ENCODE measurements at places on chromosomes 12 and 14.

DNA sequence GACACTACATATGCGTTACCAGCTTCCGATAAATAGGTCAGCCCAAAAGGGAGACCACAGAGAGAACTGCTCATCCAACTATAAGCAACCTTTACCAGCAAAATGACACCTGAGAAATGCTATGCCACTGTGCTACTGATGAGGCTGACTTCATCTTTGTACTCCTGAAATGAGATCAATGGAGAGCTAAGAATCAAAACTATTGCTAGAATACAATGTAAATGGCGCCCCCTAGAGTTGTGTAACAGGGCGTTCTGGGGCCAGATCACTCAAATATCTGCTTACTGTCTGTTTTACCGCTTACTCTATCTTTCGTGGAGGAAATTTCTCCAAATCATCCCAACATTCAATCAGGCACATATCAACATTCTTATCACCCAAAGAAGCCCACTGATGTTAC, 4.6 kb downstream of the ZNF384 start:
- DNase-seq, result peak; percentile 77

DNA sequence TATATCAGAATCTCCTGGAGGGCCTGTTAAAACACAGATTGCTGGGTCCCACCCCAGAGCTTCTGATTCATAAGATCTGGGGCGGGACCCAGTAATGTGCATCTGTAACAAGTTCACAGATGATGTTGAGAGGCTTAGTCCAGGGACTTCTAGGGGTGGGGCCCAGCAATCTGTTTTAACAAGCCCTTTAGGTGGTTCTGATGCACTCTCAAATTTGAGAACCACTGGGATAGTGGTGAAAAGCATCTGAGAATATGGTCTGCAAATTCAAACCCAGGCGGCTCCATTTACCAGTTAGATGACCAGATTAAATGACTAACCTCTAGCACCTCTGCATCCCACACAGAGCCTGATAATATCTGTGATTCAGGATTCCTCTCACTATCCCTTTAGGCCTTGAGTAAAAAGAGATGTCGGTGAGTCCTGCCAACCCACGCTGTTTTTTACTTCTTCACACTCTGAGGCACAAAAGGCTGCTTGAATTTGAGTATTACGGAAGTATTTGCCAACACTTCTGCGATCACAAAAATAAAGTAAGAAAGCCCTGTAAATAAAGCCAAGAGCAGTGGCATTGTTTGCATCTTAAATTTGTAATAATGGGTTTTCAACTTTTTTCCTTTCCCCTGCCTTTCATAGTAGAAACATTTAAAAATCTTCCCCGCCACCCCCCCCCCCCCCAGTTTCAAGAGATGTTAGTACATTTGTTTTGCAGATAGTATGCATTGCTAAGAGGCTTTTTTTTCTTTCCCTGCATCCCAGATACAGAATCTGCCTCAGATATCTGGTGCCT, 1.8 kb upstream of the FRS2 start:
- no peak for DNase-seq

DNA sequence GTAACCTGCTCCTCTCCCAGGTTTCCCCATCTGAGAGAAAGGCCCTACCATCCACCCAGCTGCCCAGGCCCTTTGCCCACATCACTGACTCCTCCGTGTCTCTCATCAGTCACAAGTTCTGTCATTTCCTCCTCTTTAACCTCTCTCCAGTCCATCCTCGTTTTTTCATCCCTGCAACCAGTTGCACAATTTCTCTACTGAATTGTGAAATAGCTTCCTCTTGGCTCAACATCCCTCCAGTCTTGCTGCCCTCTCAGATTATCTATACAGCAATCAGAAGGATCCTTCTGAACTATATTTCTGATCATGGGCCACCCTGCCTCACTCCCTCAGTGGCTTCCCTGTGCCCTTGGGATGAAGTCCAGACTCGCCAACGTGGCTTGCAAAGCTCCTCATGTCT, 6.8 kb downstream of the FAM161B start:
- DNase-seq, result no peak

DNA sequence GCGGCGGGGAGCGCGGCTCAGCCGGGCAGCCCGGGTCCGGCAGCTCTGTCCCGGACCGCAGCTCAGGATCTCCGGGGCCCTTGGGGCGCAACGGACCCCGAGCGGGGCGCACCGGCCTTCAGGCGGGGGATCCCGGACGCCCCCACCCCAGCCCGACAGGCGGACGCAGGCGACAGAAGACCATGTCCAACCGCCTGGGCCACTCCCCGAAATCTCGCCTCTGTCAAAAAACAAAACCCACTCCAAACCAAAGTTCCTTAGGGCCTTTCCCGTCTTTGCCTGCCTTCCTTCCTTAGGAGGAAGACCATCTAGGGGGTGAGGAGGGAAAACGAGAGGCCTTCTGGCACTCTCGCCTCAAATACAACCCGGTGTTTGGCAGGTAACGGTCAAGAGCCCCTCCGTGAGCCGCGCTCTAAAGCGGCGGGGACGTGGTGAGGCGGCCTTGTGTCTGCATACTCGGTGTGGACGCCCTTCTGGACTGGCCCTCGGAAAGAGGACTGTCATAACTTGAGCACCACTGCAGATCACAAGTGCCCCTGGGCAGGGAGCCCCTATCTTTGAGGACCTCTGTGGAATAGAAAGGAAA, 604 bp downstream of the HCFC2 start:
- DNase-seq, result no peak

DNA sequence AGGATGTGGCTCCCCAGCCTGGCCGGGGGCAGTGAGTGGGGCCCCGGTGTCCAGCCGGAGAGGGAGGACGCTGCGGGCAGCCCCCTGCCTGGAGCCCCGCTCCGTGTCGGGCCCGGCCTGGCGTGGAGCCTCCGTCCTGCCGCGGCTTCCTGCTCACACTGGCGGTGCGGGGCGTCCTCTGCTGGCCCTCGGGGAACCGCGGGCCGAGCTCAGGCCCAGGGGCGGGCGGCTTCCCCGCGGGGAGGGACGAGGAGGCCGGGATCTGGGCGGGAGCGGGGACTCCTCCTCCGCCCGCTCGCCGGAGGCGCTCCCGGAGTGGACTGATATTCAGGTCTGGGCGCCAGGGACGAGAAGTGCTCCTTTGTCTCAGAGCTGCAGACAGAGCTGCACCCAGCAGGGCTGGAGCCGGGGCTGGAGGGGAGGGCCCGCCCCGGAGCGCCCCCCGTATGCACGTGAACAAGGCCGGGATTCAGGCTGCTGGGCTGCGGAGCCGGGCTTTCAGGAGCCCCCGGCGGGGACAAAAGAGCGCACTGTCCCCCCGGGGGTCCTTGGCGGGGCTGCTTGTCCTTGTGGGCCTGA, 2.2 kb downstream of the MMP17 start:
- DNase-seq, result peak; percentile 58
